ENCODE measurements at places on chromosomes 5 and 9.

DNA sequence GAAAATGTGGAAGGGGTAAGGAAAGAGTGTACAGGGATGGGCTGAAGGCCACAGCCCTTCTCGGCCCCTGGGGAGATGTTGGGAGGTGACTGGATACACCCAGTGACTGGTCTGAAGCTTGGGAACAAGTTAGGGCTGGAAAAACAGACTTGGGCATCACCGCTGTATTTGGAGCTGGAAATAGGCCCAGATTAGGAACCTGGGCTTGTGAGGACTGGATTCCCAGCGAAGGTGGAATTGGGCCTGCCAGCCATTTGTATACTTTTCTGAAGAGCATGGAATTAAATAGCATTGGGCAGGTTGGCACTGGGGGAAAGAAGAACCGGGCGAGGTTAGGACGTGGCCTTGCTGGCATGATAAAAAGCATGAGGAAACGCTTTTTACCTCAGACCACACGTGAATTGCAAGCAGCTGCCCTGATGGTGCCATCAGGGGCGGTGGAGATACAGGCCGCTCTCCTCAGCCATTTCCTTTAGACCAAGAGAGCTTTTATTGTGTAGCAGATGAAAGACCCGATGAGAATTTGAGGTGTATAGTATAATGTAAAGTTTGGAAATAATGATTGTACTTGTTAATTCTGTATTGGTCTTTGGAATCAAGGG, 37.8 kb downstream of the OTULIN start:
- DNase-seq = no peak

- no peak for DNase-seq
Observed at GRCh38 chr9:95611354-95611753, 94.6 kb upstream of the PTCH1 start.

DNA sequence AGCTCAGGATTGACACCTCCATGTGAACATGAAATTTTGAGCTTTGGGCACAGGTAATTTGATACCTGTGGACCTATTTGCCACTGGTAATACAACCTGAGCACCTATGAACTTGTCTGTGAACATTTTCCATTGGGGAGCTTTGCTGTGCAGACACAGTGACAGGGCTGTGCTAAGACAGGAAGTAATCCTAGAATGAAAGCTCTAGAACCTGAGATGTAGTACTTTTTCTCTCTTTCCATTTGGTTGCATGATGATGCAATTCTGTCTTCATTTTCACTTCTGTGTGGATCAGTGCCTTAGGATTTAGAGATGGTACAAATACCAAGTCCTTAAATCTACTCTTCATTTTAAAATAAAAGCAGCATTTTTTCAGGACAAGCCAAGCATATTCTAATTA, 216.9 kb downstream of the NR3C1 start:
- no peak for DNase-seq

GRCh38 chr5:3602785-3603502, 7.3 kb downstream of the IRX1 start:
- peak; percentile 32 for DNase-seq

DNA sequence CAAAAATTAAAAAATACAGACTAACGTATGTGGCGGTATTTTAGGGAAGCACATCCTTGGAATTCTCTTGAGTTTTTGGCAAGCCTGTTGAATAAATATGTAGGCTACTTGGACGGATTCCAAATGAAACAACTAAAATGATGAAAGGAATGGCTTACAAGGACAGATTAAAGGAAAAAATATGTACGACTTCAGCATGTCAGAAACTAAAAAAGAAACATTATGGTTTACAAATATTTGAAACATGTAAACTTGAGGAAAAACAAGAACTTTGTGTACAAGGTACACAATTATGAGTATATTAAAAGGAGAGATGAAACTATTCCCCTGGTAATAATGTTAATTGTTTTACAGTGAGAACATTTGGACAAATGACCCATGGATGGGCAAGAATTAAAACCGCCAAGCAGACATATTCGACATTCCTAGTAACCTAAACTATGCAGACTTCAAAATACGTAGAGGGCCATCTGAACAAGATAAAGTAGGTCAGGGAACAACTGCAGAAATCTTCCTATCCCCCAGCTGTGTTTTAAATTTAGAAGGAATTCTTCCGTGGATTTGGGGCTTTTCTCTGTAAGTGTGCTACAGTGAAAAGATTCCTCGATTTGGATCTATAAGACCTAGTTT, 12.5 kb downstream of the EDIL3 start:
- no peak for DNase-seq

GRCh38 chr9:27665136-27665535, 91.9 kb upstream of the C9orf72 start:
- DNase-seq = no peak

All from activated T-cell treated with anti-CD3 and anti-CD28 coated beads, Interleukin-2, amount 50 U/mL, for 72 hours (primary cell).